Stimulated activated CD4-positive, alpha-beta T cell treated with anti-CD3 and anti-CD28 coated beads, Interleukin-15, amount 100 ng/mL, for 1 hour (primary cell): ENCODE measurements at places on chromosomes 4 and X.

DNA sequence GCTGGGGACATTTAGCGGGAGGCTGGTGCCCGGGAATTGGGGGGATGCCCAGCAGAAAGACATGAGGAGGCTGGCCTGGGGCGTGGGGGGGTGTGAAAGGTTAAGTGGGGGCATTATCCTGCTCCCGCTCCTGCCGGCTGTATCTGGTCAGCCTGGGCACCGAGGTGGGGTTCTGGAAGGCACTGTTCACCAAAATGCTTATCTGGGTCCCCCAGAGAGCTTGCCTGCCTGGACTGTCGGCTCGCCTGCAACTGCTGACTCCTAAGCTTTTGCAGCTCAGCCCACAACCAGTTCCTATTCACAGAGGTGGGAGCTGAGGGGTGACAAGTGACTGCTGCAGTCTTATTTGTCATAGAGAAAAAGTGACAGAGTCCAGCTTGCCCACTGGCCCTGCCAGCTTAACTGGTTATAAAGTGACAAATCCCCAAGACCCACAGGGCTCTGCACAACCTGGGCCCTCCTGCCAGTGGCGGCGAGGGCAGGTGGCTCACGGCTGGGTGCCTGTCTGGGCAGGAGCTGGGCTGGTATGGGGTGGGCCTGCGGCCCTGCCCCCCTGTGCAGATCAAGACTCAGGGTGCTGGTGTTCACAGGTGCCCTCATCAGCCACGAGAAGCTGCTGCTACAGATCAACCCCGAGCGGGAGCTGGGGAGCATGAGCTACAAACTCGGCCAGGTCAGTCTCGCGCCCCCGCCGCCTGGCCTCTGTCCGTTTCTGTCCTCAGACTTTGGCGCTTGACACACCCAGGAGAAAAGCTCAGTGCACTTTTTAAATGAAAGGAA, 23.7 kb upstream of the MSANTD1 start:
- no peak for DNase-seq

GRCh38 chr4:3683744-3684421, 82.3 kb upstream of the ADRA2C start:
- DNase-seq: no peak

DNA sequence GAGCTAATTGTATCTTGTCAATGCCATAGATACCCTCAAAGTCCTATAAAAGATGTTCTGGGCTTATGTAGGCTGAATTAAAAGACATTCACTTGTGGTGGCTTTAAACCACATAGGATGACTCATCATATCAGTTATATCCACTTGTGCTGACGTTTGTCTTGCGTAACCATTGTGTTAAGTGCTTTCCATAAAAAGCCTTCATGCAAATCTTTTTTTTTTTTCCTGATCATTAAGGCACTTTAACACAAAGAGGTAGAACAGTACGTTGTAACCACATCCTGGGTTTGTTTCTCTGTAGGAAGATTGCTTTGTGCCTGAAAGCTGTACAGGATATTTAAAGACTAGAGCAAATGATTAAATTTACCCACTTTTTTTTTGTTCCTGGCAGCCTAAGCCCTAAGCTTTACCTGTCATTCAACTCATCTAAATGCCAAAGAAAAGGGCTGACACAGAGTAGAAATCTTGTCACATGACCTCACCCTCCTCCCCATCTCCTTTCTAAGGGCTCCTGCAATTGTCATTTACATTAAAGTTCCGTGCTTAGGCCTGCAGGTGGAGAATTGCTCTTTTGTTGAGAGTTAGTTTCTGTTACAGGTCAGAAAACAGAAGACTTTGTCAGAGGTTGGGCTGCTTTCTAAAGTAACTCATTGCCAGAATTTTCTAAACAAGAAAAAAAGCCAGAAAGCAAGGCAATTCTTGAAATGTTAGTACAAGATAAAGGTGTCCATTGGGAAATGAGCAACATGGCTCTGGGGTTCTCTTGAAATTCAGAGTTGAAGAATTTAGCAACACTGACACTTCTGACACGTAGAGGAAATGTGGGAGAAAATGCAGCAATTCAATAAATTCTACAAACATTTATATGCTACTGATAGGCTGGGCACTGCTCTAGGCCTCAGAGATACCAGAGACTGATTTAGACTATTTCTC, 555.6 kb downstream of the PPARGC1A start:
- DNase-seq: no peak

- no peak for DNase-seq
These were observed 297.9 kb downstream of the GPM6A start for GRCh38 chr4:175514174-175514573.

DNA sequence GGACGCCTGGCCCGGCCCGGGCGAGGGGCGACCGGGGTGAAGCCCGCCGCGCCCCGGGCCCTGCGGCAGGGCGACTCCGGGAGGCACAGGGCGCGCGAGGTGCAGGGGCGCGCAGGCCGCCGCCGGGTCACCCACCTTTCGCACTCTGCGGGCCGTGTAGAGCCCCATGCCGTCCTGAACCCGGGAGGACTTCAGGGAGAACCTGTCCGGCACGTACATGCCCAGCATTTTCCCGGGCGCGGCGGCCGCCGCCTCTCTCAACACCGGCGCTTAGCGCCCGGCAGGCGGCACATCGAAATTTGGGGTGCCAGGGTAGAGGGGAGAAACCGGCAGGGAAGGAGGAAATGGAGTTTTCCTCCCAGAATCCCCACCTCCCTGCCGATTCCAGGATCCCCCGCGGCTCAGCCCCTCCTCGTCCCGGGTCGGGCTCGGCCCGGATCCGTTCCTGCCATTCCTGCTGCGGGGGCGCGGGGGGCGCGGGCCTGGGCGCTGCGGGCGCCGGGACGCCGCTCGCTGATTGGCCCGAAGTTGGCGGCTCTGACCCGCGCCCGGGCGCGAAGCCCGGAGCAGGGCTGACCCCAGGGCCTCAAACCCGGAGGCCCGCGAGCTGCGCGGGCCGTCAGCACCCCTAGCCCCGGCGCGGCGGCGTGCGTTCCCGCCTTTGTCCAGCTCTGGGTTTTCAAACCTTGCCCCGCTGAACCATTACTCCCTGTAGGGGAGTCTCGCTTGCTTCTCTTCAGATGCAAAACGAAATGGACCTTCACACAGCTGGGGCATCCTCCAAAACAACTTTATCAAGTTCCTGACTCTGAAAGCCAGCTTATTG, at the start of gene PRDM5:
Gene PRDM5, minus strand, starts transcription at position 346 of the 826 bp plus-strand sequence. Its CDS starts 118 bp downstream, at position 228.
- no peak for DNase-seq

DNA sequence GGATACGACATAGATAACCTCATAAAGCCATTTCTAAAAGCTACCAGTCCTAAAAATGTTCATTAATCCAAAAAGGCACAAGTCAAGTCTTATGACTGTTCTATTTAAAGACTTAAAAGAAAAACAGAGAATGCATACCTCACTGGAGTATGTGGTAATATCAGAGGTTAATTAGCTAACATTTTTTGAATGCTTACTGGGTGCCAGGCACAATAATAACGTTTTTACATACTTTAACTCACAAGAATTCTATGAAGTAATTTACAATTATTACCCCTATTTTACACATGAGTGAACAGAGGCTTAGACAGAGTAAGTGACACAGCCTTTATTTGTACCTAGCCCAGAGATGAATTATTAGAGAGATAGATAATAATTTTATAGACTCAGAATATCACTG, 207.5 kb downstream of the PDGFC start:
- DNase-seq: no peak

GRCh38 chrX:44975666-44976263, 102.8 kb downstream of the KDM6A start:
- DNase-seq: no peak

- DNase-seq: no peak
These were observed 63.7 kb downstream of the SEC24D start for GRCh38 chr4:118772081-118772766.

GRCh38 chrX:94065091-94065490, 391.1 kb downstream of the FAM133A start:
- no peak for DNase-seq

GRCh38 chr4:78057600-78058550, 752 bp downstream of the FRAS1 start:
- DNase-seq: no peak

- no peak for DNase-seq
These were observed 609.3 kb downstream of the FSTL5 start for GRCh38 chr4:161554372-161554990.

GRCh38 chrX:93528917-93529316, 144.5 kb downstream of the NAP1L3 start:
- DNase-seq: no peak

DNA sequence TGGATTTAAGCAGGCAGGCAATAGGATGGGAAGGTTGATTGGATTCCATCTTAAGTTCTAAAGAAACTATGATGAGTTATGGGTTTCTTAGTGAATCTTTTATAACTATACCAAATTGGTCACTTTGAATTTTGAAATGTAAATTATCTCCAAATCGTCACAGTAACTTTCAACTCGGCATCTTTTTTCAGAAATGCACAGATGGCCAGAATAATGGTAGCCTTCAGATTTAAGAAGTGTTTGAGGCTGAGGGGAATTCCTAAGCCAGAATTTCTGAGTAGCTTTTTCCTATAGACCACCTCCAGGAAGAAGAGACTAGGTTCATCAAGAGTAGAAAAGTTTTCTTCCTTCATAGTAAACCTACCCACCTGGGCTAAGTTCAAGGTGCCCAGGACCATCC, 663.7 kb upstream of the TENM3 start:
- DNase-seq: no peak

DNA sequence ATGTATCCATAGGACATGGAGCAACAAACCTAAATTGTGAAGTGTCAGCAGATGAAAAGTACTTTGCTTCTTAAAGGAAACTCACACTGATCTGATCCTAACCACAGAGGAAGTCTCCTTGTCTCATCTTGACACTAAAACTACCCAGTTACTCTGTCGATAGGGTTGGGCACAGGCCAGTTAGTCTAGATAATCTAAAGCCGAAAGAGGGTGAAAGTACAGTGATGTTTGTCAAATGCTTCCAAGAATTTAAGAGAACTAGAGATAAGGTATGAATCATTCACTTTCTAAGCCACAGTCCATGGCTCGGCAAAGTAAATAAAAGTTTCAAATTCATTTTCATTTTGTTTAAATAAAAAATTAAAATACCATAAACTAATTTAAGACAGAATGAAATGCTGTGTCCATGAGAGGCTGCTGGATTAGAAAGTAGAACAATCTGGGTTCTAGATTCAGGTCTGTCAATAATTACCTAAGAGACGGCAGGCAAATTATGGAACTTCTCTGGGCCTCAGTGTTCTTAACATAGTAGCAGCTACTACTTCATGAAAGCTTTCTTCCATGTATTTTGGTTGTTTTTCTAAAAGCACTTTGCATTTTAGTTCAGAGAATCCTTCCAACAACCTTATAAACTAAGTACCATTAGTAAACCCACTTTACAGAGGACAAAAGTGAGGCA, 176.7 kb downstream of the LDB2 start:
- DNase-seq: no peak

DNA sequence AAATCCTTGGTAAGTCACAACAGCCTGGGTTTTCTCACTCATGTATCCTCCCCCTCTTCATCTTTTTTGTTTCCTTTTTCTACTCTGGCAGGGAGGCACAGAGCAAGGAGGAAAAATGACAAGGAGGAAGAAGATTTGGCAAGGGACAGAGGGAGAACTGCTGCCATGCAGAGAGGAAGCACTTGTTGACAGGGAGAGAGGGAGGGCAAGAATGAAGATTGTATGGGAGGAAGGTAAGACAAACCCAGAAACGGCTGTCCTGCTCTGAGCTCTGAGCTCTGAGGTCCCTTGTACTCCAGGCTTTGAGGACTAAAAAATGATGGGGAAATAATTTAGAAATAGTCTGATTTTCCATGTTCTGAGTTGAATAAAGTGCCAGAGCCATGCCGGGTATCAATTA, 123.9 kb downstream of the DCHS2 start:
- no peak for DNase-seq

DNA sequence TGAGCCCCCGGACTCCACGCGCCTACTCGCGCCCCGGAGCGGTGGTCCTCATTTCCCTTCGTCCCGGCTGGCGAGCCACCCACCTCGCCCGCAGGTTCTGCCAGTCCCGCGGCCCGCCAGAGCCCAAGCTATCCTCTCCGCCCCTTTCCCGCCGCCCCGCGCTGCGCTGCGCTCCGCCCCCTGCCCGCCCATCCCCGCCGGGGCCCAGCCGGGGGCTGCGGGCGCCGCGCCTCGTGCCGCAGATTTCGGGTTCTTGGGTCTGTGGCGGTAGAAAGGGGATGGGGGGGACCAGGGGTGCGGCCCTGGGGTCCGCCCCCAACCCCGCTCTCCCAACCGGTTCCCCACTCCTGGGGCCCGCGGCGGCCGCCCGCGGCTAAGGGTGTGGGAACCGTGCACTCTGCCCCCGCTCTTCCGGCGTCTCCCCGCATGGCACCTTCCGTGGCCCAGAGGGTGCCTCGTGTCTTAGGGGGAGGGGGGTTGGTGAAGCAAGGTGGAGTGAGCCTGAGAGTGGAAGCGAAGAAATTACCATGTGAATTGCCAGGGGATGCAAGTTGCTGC, 650.8 kb upstream of the DIPK2B start:
- DNase-seq: peak; percentile 3

- no peak for DNase-seq
These were observed 175.5 kb downstream of the DHRSX start for GRCh38 chrX:2325076-2325784.

- no peak for DNase-seq
These were observed 20.1 kb downstream of the GPR143 start for GRCh38 chrX:9745417-9746115.

DNA sequence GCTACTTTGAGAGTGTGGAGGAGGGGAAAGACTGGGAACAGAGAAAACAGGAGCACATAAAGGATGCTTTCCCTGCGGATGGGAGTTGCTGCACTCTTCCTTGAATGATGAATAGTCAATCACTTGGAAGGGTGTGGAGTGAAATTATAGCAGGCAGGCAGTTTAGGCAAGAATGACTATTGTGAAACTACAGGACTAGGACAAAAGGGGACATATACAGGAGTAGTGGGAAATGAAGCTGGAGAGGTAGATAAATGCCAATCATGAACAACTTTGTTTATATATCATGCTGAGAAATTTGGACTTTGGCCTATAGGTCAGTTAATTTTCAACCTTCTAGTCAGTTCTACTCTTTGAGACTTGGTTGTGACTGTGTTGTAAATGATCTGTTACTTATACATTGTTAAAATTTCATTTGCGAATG, 76.9 kb downstream of the PAQR3 start:
- DNase-seq: no peak

- no peak for DNase-seq
These were observed 31.8 kb downstream of the CHIC2 start for GRCh38 chr4:54032558-54033135.

DNA sequence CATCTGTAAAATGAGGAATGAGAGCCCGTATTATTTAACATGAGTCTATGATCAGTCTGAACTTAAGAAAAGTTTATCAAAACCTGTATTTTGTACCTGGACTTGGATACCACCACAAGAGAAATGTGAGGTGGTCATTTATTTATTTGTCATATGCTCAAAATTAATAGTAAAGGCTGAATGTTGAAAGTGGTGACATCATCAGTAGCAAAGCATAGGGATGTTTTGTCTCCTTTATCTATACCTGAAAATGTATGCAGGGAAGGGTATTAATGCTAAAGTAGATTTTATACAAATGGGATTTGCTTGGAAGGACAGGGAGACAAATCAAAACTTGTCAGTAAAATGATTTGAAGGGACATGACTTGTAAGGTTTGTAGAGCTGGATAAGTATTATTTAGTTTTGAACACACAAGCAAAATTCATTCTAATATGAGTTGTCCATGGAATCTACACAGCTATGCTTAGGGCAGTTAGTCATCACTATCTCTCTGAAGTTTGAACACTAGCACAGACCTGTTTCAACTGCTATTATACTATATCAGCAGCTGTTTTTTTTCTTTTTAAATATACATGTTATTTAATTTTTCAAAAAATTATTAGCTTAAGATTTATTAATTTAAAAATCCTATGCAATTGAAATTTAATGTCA, 52.4 kb upstream of the GUCY1A1 start:
- no peak for DNase-seq
